ENCODE measurements at places on chromosomes 2 and 18.

GRCh38 chr18:13422541-13423147 lies 204.1 kb downstream of the LDLRAD4 start:
- no peak for DNase-seq

GRCh38 chr2:131058214-131058843 lies 34.9 kb downstream of the FAM168B start:
- no peak for DNase-seq

GRCh38 chr2:38108907-38109731 lies 33.2 kb upstream of the CYP1B1 start:
- DNase-seq = no peak

GRCh38 chr18:70058916-70059315 lies 111.2 kb upstream of the CD226 start:
- no peak for DNase-seq

- no peak for DNase-seq
These were observed 128.2 kb downstream of the COL4A4 start for GRCh38 chr2:227035711-227036367.

- DNase-seq = no peak
These were observed 104.3 kb upstream of the PIK3C3 start for GRCh38 chr18:41850781-41851180.

- no peak for DNase-seq
These were observed 67.0 kb downstream of the PMS1 start for GRCh38 chr2:189851174-189851826.

DNA sequence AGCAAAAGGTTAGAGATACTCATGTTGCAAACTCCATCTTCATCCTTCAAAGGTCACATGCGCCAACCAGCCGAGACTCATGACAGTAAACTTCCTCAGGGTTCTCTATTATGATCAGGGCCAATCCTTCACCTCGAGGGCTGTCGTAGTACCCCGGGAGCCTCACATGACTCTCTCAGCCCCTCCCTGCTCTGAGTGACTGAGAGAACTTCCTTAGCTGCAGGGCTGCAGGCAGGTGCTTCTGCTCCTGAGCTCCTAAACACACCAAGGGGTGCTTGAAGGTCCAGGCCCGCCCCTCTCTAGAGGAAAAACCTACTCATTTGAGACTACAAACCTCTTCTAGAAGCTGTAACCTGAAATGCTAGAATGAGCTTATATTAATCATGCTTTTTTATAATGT lies 48.2 kb downstream of the LONRF2 start:
- no peak for DNase-seq

- DNase-seq = no peak
These were observed 467.9 kb upstream of the GCFC2 start for GRCh38 chr2:76178610-76179009.

DNA sequence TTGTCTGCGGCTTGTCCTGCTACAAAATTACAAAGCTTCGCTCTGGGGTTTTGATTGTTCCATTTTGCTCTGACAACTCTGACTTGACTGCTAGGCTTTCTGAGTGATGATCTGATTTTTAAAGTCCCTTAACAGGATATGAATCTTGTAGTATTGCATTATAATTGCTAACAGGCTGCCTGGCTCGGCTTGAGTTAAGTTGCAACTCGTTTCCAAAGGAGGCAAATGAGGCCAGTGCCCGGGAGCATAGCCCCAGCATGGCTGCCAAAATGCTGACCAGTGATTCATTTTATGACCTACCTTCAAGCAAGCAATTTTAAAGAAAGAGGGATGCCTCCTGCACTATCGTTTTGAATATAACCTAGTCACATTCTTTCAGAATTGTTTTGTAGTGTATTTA lies 135.4 kb downstream of the COL6A3 start:
- no peak for DNase-seq

DNA sequence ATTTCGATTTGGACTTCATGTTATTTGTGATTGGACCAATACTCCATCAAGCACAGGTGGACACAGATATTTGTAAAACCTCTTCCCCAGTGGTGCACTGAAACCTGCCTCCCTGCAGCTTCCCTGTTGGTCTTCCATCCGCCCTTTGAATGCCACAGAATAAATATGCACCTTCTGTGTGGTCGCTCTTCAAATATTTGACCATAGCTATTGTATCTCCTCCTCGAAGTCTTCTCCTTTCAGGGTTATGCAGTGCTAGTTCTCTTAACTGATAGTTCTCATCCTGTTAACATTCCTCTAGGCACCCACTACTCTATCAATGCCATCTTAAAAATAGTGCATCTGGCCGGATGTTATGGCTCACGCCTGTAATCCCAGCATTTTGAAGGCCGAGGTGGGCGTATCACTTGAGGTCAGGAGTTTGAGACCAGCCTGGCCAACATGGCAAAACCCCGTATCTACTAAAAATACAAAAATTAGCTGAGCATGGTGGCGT lies 12.5 kb downstream of the SPATS2L start:
- DNase-seq = no peak
